OCI-LY7 (cell line): ENCODE measurements at places on chromosomes 12 and 14. TPM values are rescaled to one million over a fixed set of nuclear protein-coding genes. Genes with fewer than 3 reads are reported as not detected.
A peak's percentile ranks its signal among the peaks of the same experiment; 100 is the strongest.

GRCh38 chr12:114762490-114763110, 78.6 kb upstream of the TBX3 start:
- no peak for DNase-seq

SNW1 gene
- 107 and 113 TPM in 2 replicates for total RNA-seq

DNA sequence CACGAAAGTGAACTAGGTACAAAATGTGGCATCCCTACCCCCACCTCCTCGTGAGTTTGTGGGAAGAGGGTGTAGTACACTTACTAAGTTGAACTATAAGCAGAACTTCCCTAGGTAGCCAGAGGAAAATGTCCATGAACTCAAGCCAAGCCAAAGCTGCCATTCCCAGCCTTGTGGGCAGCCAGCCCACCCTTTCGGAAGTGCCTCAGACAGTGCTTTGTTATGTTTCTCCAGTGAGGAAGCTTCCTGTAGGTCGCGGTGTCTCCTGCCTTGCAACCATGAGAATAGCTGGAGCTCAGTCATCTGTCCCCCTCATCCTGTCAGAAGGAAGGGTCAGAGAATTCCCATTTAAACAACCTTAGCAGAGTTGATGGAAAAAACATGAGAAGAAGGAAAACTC, 266.9 kb downstream of the DUSP6 start:
- no peak for DNase-seq

DNA sequence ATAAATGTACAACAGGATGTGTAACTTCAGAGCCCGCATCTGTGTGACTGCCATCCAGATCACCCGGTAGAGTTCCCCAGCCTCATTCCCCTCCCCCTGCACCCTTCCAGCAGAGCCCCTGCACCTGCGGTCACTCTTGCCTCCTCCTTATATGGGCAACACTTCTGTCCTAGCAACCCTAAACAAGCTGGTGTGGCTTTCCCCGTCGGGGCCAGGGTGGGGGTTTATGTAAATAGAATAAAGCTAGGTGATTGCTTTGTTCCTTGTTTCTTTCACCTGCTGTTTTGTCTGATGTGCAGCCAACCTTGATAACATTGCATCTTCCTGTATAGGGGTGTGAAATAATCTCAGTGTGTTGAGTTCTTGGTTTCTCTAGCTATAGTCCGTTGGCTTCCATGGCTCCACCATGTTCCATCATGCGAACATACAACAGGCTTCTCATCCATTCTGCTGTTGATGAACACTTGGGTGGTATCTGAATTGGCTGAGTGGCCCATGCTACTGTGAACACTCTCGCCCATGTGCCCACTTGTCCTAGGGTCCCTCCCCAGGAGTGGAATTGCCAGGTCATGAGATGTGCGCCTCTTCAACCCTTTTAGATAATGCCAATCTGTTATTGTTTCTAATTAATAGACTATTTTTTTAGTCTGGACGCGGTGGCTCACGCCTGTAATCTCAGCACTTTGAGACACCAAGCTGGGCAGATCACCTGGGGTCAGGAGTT, 102.2 kb downstream of the KIF26A start:
- DNase-seq = peak; percentile 94

- DNase-seq = no peak
Observed at GRCh38 chr12:48031135-48031960, 27.1 kb upstream of the COL2A1 start.

- no peak for DNase-seq
Observed at GRCh38 chr14:104591506-104592291, 12.1 kb downstream of the C14orf180 start.

KLHDC1 gene
- total RNA-seq = 0.37 TPM in 1 of 2 replicates, not detected in the other

CMKLR1 gene
- total RNA-seq = not detected in 2 replicates

DNA sequence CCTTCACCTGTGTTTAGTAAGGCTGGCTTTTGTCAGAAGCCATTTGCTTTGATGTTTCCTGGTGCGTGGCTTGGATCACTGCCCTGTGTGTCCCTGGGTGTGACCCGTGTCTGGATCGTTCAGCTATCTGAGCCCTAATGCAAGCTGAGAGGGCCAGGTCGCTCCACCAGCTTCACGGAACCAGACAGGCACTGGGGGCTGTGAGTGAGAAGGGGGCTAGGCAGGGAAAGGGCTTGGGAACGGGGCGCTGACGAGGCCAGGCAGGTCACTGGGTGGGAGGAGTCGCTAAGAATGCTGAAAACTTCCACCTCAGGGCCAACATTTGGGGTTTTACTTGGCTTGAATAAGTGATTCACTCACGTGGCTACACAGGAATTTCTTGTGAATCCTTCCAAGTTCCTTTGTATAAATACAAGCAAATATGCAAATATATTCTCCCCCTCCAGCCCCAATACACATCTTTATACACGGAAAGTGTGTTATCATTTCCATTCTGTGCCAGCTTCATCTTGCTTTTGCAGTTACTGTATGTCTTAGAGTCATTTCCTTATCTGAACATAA, 24.2 kb upstream of the MMP17 start:
- DNase-seq = no peak

HOTAIR gene
- total RNA-seq = 3.6 and 5.3 TPM in 2 replicates

- DNase-seq = no peak
Observed at GRCh38 chr14:30195941-30196340, 268.3 kb upstream of the PRKD1 start.

GRCh38 chr14:38056270-38056669, 151.4 kb upstream of the SSTR1 start:
- DNase-seq = peak; percentile 62

DNA sequence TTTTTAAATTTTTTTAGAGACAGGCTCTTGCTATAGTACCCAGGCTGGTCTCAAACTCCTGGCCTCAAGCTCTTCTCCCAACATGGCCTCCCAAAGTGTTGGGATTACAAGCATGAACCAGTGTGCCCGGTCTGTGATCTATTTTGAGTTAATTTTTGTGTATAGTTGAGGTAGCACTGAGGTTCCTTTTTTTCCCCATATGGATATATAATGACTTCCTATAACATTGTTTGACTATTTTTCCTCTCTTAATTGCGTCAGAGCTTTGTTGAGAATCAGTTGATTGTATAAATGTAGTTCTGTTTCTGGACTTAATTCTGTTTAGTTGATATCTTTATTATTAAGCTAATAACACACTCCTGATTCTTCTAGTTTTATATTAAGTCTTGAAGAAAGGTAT, 8.6 kb upstream of the M6PR start:
- DNase-seq = no peak

GRCh38 chr14:99240627-99241324, 31.2 kb downstream of the BCL11B start:
- DNase-seq = no peak

GRCh38 chr12:67697967-67698366, 49.4 kb downstream of the DYRK2 start:
- DNase-seq = no peak

DNA sequence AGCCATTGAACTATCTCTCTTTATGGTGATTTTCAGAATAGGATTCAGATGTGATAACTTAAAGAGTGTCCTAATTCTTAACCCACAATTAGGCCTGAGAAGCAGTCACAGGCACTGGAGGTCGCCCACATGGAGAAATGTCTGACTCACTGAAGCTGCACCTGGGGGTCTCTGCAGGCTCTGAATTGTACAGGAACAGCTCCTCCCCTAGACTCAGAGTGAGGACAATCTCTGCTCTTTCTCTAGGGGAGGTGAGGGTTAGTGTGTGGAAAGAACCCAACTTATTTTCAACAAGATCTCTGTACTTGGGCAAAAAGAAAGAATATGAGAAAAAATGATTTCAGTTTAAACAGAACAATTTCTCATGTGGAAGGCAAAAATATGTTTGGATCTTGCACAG, 1124.6 kb downstream of the TMEM121 start:
- DNase-seq = no peak

BRAP gene
- total RNA-seq = 19.7 and 22.7 TPM in 2 replicates

IL22 gene
- not detected in 2 replicates for total RNA-seq

FGD6 gene
- 7.8 and 11.2 TPM in 2 replicates for total RNA-seq

DNA sequence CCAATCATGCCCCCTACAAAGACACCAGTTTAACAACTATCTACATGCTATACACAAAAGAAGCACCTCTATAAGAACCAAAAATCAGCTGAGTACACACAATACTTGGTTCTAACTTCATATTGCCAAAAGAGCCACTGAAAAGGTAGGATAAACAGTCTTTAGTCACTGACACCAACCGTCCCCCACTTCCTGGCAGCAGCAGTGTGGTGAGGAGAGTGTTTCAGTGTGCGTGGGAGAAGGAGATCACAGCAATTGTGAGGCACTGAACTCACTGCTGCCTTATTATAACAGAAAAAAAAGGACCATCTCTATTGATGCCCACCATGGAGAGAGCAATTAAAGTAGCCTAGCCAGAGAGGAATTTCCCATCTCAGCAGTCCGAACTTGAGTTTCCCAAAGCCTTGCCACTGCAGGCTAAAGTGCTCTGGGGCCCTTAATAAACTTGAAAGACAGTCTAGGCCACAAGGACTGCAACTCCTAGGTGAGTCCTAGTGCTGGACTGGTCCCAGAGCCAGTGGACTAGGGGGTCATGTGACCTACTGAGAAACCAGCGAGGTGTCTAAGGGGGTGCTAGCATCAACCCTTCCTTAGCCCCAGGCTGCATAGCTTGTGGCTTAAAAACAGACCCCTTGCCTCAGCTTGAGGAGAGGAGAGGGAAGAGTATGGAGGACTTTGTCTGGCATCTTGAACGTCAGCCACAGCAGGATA, 37.1 kb upstream of the LMNTD1 start:
- DNase-seq = no peak

RTL1 gene
- total RNA-seq = not detected in 2 replicates

GRCh38 chr12:117342682-117343081, 18.7 kb downstream of the NOS1 start:
- DNase-seq = no peak

KRT73 gene
- not detected in 2 replicates for total RNA-seq

CCDC38 gene
- 0.99 and 1.5 TPM in 2 replicates for total RNA-seq

KRT74 gene
- total RNA-seq = not detected in 2 replicates

NFATC4 gene
- 96.6 and 130 TPM in 2 replicates for total RNA-seq

- DNase-seq = no peak
Observed at GRCh38 chr12:124655048-124655697, 87.8 kb upstream of the NCOR2 start.

ISM2 gene
- total RNA-seq = not detected in 2 replicates
